ENCODE measurements at places on chromosomes 5 and 9.

GRCh38 chr5:169567079-169567478 is 16.5 kb upstream of the SPDL1 start:
- no peak for DNase-seq

DNA sequence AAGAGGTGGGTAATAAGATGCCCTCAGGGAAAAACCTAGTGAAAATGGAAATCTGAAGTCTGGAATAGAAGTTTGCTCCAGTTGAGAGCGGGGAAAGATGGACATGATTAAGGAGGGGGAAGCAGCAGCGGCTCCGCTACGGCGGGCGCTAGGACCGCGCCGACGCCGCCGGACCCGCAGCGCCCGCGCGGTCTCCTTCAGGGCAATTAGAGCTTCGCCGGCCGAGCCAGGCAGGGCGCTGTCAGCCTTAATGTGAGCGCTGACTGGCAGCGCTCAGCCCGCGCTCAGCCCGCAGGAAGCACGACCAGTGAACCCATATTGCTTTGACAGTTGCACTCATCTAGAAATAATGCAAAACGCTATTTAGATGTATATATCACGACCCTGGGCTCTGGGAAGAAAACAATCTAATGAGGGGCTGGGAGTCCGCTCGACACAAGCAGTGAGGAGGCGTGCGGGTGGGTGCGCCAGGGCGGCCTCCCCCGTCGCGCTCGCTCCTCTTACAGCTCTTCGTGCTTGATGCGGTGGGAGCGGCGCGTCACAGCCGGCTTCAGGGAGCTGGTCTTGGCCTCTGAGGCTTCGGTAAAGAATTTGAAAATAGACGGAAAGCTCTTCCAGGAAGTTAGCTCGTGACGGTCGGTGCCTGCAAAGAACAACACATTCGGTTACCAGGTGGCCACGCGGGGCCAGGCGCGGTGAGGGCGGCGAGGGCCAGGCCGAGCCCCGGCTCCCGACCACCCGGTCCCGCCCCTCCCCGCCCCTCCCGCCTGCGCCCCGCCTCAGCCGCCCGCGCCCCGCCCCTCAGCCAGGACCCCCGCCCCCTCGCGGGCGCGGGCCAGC is 37.7 kb downstream of the NR2F1 start:
- DNase-seq: peak; percentile 80

DNA sequence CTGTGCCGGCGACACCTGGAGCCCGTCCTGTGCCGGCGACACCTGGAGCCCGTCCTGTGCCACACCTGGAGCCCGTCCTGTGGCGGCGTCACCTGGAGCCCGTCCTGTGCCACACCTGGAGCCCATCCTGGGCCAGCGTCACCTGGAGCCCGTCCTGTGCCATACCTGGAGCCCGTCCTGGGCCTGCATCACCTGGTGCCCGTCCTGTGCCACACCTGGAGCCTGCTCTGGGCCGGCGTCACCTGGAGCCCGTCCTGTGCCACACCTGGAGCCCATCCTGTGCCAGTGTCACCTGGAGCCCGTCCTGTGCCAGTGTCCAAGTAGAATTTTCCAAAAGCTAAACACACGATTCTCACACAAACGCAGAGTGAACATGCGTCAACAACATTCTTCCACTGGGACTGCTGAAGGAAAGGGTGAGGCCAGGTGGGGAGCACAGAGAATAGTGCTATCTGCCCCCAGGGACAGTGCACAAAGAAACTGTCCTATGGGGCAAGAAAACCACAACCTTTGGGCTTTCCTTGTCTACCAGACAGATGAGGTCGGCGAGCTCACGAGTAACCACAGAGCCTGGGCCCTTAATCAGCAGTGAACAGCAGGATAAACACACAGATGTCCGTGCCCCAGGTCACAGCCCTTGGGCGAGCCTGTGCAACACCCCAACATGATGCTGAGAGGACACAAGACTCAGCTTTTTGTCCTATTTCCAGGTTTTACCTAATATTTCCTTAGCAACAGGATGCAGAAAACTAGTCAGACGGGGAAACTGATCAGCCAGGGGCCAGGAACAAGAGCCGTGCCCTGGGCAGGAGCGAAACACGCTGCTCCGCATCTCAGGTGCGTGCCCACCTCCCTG is 7.9 kb downstream of the QSOX2 start:
- DNase-seq: no peak

- DNase-seq: no peak
These were observed 109.6 kb upstream of the MOCS2 start for GRCh38 chr5:53219174-53219573.

DNA sequence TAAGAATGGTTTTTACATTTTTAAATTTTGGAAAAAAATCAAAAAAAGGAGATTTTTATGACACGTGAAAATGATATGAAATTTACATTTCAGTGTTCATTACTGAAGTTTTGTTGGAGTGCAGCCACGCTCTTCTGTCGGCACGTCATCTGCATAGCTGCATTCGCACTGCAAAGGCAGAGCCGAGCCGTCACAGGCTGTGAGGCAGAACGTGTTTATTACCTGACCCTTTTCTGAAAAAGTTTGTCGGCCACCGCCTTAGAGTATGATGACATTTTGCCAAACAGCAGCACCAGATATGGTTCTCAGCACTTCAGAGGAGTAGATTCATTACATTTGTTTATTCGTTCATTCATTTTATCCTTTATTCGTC is 24.1 kb downstream of the HRH2 start:
- DNase-seq: no peak

GRCh38 chr9:126055381-126055985 is 271.1 kb upstream of the MVB12B start:
- DNase-seq: no peak

Data from natural killer cell treated with Interleukin-12 subunit alpha and Interleukin-12 subunit beta and Interleukin-15 and Interleukin-18, amount 100 ng/mL, for 72 hours (primary cell).